ENCODE measurements at places on chromosomes 11 and 22.

GRCh38 chr11:48088682-48089050, 108.3 kb downstream of the PTPRJ start:
- no peak for DNase-seq

- DNase-seq, result no peak
Measured at GRCh38 chr11:67054836-67055523, 1.7 kb upstream of the RHOD start.

- no peak for DNase-seq
Measured at GRCh38 chr11:102573851-102574250, 43.3 kb upstream of the MMP7 start.

DNA sequence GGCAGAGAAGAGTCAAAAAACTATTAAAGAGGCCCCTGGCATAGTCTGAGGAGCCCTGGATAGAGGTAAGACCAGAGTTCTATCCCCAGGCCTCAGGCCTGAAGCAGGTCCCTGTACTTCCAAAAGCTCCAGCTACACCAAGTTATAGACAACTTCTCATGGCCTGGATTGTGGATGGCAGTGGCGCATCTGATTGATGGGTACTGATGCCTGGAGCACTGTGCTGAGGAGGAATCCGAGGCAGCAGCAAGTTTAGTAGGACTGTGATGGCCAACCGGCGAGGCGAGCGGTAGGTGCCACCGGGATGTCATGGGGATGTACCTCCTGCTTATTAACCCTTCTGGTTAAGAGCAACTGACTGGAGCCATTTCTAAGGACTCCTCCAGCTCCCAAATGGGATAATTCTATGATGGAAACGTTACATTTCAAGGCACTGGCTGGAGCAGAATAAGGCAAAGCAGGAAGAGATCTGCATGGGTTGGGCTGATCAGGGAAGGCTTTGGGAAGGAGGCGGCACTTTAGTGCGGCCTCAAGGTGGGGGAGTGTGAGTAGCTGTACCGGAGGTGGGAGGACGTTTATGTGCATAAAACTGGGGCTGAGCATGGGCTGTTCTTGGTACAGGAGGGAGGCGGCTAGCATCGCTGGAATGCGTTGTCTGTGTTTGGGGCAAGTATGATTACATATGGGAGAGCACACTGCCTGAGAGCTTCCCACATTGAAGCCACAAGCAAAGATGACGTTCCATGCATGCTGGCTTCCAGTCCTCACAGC, 24.2 kb upstream of the JAM3 start:
- no peak for DNase-seq

DNA sequence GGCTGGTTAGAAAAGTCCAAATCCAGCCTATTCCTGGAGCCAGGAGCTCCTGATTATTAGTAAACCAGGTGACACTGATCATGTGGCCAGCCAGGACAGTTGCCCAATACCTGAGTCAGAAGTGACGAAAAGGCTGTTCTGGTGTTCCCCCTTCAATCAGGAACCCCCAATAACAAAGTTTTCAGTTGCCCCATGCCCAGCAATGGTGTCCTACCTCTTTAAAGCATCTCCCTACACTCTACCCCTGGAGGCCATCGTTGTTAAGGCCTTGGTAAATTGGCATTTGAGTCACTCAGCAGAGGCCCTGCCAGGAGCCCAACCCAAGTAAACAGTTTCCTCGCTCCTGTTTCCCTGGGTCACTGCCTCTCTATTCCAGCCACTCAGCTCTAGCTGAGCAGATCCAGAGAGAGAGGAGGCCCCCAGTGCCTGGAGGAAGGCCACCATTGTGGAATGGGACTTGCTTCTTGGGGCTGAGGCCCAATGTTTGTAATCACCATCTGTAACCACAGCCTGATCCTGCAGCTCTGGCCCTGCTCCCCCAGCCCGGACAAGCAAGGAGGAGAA, 25.0 kb downstream of the ARHGAP1 start:
- DNase-seq, result no peak
